Amygdala (tissue), 56 donors: ENCODE measurements at places on chromosomes 13 and 19.
A peak's percentile ranks its signal among the peaks of the same experiment; 100 is the strongest.

DNA sequence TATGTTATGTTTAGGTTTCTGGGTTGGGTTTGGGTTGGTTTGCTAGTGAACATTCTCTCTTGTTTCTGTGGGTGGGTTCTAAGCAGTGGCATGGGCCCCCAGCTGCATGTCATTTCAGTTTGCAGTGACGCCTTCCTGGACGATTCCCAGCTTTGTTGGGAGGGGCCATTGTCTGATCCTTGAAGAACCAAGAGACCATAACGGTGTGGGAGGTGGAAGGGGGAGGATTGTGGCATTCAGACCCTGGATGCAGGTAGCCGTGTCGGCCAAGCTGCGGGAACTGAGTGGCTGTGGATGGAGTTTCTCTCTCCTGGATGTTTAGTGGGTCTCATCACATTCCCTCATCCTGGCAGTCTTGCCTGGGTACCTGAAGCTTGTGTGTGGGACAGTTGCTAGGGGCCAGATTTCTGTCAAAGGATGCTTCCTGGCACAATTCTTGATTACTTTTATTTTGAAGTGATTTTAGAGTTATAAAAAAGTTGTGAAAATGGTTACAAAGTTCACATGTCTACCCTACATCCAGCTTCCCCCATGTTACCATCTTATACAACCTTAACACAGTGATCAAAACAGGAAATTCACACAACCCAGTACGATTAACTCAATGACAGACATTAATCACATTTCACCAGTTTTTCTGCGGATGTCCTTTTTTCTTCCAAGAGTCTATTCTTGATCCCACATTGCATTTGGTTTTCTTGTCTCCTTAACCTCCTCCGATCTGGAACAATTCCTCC, 123.8 kb downstream of the SIPA1L3 start:
- DNase-seq: no peak

DNA sequence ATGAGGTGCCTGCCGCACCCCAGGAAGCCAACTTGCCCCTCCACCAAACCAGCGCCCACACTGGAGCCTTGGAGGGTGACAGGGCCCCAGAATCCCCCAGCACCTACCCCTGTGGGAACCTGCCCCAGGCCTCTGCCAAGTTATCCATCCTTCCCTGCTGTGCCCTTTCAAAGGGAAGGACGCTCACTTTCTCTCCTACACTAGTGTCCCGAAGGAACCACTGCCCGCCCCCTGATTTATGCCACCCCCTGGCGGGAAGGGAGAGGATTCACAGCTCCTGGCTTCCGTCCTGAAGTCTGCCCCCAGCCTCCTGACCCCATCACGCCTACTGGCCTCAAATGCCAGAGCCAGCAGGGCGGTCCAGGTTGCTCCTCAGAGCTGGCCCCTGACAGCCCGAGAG, 1.4 kb downstream of the EVI5L start:
- DNase-seq: peak; percentile 37

DNA sequence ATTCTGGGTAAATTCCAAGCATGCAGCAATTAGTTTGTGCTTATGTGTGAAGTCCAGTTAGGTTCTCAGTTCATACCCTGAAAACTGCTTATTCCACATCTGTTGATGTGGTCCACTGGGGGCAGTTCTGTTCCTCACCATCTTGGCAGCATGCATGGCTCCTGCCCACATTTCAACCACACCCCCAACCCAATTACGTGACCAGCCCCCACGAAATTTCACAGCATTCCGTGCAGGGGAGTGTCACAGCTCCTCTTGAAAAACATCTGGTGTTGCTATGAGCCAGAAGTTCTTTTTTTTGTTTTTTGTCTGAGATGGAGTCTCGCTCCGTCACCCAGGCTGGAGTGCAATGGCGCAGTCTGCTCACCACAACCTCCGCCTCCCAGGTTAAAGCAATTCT, 9.1 kb upstream of the ERVK3-1 start:
- no peak for DNase-seq

DNA sequence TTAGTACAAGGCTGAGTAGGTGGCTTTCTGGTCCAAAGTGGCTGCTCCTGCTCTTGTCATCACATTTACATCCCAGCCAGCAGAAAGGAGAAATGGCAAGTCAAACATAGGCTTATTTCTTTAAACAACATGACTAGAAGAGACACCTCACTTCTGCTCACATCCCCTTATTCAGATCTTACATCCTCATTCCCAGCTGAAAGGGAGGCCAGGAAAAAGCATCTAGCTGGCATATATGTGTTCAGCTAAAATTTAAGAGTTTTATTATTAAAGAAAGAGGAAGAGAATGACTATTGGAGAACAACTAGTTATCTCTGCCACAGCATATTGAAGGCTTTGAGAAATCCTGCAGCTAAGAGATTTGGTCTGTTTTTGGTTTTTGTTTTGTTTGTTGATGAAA, 34.1 kb downstream of the RGCC start:
- DNase-seq: no peak

- DNase-seq: no peak
Observed at GRCh38 chr13:33405371-33405770, 119.8 kb upstream of the STARD13 start.

GRCh38 chr13:48790966-48791365, 137.2 kb downstream of the CYSLTR2 start:
- DNase-seq: no peak

DNA sequence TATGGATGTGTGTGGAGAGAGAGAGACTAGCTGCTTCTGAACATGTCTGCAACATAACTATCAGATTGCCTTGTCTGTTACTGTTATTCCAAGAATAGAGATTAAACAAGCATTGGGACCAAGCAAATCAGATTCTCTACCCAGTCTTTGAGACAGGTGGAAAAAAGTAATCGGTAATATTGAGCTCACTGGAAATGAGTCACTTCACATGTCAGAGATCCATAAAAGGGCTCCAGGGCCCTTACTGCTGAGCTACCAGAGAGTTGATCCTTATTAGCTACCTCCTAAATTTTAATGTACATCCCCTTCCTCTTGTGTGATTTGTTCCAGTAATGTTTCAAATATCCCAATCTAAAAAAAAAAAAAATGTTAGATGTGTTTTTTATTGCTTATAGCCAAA, 2118.0 kb downstream of the PCDH9 start:
- DNase-seq: no peak

- no peak for DNase-seq
Observed at GRCh38 chr13:112918746-112919145, 50.3 kb upstream of the MCF2L start.

DNA sequence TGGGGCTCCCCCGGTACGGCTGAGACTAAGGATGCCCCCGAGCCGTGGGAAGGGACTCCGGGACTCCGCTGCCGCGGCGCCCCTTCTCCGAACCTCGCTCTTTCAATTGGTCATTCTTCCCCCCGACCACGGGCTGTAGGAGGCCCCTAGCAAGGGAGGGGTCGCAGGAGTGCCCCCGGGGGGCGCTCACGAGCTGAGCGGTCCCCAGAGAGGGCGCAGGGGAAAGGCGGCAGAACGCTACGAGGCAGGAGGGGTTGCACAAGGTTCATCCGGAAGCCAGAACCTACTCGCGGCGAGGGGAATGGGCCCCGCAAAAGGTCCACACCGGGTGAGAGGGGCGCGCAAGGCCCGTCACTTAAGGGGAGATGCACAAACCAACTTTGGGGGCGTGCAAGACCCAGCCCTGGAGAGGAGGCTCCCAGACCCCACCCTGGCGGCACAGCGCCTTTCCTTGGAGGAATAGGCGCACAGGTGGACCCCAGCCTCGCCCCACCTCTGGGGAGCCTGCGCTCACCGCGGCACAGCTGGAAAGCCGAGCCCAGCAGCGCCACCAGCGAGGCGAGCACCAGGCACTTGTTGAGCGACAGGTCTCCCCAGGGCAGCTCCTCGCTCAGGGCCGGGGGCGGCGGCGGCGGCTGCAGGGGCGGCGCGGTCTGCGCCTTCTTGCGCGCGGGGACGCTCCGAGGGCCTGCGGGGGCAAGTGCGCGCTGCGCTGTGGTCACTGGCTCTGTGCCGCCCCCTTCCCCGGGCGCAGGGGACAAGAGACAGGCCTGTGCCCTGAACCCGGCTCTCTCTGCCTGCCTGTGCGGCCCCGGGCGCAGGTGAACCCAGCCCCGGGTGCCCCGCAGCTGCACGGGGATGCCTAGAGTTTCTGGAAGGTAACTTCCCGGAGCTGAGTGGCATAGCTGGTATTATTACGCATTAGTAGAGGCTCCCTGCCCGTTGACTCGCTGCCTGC, 2.8 kb downstream of the JSRP1 start:
- no peak for DNase-seq

DNA sequence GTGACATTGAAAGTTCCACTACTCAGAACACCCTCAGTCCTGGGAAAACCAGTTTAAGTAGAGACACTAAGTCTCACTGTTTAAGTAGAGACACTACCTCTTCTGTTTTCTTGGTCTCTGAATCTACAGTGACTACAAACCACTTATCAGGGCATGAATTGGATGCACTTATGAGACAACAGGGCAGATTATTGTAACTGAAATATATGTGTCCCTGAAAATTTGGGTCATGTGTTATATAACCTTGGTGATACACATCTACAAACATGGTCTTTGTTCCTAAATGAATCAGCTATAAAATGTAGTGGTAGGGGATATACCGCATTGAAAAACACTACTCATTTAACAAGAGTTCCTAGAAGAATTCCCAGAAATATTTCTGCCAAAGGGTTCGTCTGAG, 55.7 kb downstream of the SERP2 start:
- DNase-seq: no peak

- DNase-seq: no peak
Observed at GRCh38 chr19:15616627-15617270, 1.7 kb downstream of the CYP4F8 start.

DNA sequence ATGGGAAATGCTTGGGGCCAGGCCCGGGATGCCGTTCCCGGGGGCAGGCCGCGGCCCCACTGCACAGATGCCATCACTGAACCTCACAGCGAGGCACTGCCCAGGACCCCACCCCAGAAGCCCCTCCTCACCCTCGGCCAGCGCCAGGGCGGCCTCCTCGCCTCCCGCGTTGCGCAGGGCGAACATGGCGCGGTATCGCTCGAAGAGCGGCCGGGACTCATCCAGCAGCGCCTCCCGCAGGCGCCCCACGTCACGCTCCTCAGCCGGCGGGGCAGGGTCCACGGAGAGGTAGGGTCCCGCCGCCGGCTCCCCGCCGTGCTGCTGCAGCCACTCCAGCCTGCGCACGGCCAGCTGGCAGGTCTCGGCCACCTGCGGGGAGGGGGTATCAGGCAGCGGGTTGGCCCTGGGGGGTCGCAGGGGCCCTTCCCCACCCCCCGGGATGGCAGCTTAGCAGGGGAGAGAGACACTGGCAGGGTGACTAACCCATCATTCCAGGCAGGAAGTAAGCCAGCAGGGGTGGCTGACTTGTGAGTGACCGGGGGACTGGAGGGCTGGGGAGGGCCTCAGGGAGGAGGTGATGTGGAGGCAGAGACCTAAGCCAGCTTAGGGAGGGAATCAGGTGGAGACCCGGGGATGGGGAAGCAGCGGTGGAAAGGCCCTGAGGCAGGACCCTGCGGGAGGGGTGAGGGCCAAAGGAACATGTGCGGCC, 8.2 kb downstream of the DOHH start:
- no peak for DNase-seq

GRCh38 chr13:50128428-50128931, 113.2 kb downstream of the KCNRG start:
- DNase-seq: no peak

DNA sequence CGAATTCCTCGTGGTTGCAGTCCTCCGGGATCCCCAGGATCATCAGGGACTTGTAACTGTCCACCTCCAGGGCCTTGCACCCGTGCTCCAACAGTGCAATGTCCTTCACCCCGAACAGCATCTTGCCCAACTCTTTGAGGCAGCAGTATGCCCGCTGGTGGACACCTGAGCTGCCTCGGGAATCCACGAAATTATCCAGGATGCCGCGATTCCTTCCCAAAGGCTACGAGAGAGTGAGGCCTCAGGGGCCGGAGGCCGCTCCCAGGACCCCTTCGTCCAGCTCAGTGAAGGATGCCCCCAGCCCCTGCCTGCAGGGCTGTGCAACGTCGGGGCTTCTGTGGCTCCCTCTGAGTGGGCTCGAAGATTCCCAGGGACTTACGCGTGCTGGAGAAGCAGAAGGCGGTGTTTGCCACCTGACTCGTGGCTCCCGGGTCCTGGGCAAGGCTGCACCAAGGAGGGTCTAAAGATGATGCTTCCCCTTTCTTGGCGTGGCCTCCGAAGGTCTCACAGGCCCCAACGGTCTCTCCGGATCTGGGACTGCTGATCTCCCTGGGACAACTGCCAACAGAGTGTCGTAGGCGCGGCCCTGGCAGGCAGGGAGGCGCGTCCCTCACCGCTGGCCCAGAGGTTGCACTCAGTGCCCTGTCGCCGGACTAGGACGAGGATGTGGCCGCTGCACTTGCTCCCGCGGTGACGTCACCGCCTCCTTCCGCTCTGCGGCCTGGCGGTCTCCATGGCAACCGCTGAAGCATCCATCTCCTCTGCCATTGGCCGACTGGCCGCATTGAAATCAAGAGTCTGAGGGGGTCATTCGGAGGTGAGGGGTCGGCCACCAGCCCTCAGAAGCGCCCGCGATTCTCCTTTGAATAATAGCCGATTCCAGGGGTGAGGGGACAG, at the start of gene PNMA8C:
PNMA8C (minus strand) TSS at position 698 of the 897 bp plus-strand sequence; CDS start at position 121, 577 bp downstream.
- peak; percentile 66 for DNase-seq

- DNase-seq: no peak
Observed at GRCh38 chr13:76764429-76764828, 121.8 kb downstream of the KCTD12 start.

- DNase-seq: no peak
Observed at GRCh38 chr19:51692468-51692867, 662 bp upstream of the SPACA6 start.

- DNase-seq: peak; percentile 67
Observed at GRCh38 chr19:7926021-7926726, at the start of gene CTXN1. Gene CTXN1 (minus strand): TSS chr19:7926135. CDS start chr19:7925538, 597 bp downstream.

- DNase-seq: no peak
Observed at GRCh38 chr13:96089139-96089538, 768 bp upstream of the HS6ST3 start.

- DNase-seq: no peak
Observed at GRCh38 chr19:24032651-24033050, 54.3 kb upstream of the ZNF254 start.

GRCh38 chr19:30229525-30230174, 142.5 kb upstream of the ZNF536 start:
- no peak for DNase-seq

- no peak for DNase-seq
Observed at GRCh38 chr19:55132453-55133129, 15.2 kb upstream of the PPP1R12C start.

DNA sequence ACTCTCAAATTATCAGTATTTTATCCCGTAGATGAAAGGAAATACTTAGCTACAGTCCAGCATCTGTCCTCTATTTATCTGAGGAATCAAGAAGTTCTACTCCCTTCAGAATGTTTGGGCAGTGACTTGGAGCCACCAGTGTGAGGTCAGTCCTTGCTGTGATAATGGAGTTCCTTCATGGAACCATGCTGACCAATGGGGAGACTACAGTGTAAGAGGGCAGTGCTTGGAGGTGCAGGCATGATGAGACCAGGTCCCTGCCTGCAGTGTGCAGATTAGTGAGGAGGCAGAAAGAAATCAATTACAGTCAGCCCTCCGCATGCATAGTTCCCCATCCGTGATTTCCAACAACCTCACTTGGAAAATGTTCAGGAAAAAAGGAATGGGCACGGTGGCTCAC, at the start of gene C19orf18:
C19orf18 (minus strand) TSS at position 101 of the 400 bp plus-strand sequence. CDS start 102 bp downstream, outside the sequence.
- DNase-seq: no peak

- DNase-seq: no peak
Observed at GRCh38 chr19:45066921-45067661, 9.2 kb downstream of the ZNF296 start.
